M059J (cell line): ENCODE measurements at places on chromosomes 3 and 15. TPM values are rescaled to one million over a fixed set of nuclear protein-coding genes. Genes with fewer than 3 reads are reported as not detected.
A peak's percentile ranks its signal among the peaks of the same experiment; 100 is the strongest.

DNA sequence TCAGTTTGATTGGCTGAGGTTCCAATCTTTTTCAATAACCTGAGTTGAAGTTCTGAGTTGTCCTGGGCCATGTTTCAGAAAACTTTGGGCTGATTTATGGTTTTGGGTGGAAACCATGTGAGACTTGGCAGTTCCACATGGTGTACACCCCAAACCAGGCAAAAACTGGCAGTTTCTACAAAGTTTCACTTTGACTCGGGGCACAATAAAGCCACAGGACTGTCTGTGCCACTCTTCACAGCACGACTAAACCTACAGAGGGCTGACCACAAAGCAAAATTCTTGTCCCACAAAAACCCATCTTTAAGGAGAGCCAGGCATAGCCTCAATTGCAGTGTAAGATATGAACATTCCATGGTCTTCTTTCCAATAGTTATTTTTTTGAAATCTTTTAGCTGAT, 155.0 kb downstream of the DUT start:
- DNase-seq, result peak; percentile 12

GRCh38 chr15:78002996-78003395, 74.5 kb downstream of the TBC1D2B start:
- no peak for DNase-seq

DNA sequence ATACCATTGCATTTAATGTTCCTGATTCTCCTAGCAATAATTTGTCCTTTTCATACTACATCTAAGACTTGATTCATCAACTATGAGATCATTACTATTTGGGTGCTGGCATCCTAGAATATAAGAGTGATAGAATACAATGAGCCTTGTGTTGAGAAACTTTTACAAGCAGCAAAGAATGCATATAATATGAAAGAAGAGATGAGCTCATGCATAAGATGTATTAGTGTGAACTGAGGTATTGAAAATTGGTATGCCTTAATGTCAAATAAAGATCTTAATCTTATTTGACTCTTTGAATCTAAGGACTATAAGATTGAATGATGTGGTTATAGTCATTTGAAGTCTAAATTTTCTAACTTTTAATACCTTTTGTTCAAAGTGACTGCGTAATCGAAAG, 220.0 kb upstream of the ARHGEF26 start:
- peak; percentile 8 for DNase-seq

DNA sequence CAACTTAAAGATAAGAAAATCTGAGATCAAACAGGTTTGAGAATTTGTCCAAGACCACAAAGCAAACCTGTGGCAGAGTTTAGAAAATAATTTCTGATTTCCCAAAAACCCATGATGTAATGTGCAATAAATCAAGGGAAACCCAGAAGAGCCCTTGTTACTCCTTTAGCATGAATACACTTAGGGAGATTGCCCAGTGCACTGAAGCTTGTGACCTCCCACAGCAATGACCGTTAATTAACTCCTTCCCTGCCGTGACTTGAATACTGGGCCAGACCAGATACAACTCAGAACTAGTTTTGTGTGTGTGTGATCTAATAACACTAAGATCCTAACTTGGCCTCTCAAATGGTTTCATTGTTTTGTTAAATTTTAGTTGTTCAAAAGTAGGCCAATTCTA, 2.5 kb downstream of the PRKAR2A start:
- DNase-seq, result peak; percentile 10

GRCh38 chr3:115169808-115170207, 22.7 kb upstream of the ZBTB20 start:
- no peak for DNase-seq

GRCh38 chr15:50828610-50829206, 63.2 kb upstream of the SPPL2A start:
- DNase-seq, result peak; percentile 88

DNA sequence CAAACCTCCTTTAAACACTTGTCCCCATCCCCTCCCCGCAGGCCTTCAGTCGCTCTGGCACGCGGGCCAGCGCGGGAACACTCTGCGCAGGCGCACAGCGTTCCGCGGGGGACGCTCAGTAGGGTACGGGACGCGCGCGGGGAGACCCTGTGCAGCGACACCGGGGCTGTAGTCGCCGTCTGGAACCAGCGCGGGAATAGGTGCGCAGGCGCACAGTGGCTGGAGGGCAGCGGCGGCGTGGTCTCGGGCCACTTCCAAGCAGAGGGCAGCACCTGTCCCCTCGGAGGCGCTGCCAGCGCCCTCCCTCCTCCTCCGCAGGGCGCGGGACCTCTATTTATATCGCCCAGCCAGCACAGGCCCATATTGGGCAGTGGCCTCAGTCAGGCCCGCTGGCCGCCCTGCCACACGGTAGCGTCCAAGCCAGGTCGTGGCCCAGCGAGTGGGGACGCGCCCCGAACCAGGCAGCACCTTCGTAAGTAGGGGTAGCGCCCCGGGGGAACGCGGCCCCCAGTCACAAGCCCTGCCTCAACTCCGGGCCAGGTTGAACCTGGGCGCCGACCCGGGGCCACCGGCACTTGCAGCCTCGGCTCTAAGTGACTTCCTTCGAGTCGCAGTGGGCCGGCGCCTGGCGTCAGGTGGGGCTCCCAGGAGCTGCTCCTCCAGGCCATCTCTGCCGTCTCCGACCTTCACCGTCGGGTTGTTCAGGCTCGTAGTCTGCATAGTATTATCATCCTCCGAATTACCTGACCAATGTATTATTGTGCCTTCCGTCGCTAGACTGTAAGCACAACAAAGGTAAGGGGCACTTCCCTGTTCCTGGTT, at the start of gene KBTBD12:
Gene KBTBD12 (plus strand): TSS at position 118 of the 822 bp plus-strand sequence. CDS start 7,830 bp downstream, outside the sequence.
- peak; percentile 36 for DNase-seq

- DNase-seq, result no peak
Observed at GRCh38 chr3:32488474-32489008, 14.1 kb downstream of the CMTM6 start.

GRCh38 chr3:99012051-99012450, 110.6 kb upstream of the DCBLD2 start:
- DNase-seq, result no peak

DNA sequence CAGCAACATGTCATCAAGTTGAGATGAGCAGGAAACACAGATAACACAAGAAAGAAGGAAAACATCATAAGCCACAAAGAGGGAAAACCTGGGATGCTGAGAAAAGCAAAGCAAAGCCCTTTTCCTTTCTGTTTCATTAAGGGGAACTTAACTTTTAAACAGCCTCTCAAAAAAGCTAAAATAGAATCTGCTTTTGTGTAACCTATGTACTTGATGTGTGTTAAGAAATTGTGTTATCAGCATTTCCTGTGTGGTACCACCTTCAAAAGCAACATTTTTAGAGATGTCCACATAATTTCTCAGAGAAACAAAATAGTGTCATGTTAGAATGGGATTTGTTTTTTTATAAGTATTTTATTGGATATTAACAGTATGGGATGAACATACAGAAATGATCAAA, 206.2 kb downstream of the IL20RB start:
- no peak for DNase-seq

DNA sequence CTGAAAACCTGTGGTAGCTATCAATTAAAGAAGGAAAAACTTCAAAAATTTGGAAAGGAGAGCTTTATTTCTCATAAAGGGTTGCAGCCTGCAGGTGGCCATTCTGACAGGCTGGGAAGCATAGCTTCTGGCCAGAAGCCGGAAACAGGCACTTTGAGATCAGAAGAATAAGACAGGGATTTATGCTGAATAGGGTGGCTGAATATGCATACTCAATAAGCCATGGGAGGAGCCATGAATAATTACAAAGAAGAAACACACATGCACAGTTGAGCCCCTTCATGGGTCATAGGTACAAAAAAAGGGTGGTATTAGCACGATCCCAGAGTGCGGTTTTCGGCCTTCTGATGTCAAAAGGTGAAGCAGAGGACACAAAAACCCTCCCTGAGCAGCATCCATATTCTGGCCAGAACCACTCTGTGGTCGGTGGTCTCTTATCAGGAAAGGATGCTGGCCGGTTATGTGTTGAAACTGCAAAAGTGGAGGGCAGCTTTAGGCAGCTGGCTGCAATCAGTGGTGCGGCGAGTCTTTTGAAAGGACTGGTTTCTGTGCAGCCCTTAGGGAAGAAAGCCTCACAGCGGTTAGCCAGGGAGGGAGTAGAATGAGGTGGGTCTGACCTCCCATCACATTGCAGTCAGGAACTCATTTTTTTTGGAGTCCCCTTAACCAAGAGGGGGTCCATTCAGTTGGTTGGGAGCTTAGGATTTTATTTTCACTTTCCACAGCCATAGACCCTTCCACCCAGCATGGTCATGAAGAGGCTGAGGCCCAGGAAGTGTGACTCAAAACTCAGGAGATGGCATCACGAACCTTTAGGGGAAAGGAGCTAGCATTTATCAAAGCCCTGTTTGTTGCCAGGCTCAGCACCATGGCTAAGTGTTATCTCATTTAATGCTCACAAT, 34.7 kb upstream of the CCDC174 start:
- peak; percentile 59 for DNase-seq

GRCh38 chr3:134076851-134077250, 47.1 kb upstream of the SLCO2A1 start:
- DNase-seq, result no peak

TRIM42 gene
- not detected in 2 replicates for total RNA-seq

ADAMTS7 gene
- 0.25 and 0.79 TPM in 2 replicates for total RNA-seq

PLD1 gene
- 7.6 and 7.8 TPM in 2 replicates for total RNA-seq

ANKRD34C gene
- not detected in 2 replicates for total RNA-seq
